ENCODE measurements at places on chromosomes 1 and 21.

- no peak for DNase-seq
These were observed 269.3 kb upstream of the NFIA start for GRCh38 chr1:60813071-60813470.

DNA sequence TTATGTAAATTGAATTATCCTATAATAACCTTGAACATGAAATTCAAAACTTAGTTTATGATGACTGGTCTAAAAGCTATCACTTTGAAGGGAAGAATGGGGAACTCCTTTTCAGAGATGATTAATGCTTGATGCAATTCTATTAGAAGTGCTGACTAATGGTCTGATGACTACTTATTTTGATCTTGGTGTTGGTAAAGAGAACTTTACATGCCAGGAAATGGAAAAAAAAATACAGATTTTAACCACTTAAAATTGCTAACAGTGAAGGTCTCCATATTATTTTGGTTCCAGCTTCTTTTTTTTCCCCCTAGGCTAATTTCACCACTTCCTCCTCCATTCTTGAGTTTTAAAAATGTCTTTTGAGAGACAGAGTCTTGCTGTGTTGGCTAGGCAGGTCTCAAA lies 22.9 kb downstream of the S1PR1 start:
- no peak for DNase-seq

- DNase-seq: no peak
These were observed 19.9 kb upstream of the CLDN14 start for GRCh38 chr21:36499578-36500471.

- no peak for DNase-seq
These were observed 20.0 kb upstream of the FCER1A start for GRCh38 chr1:159282118-159282517.

DNA sequence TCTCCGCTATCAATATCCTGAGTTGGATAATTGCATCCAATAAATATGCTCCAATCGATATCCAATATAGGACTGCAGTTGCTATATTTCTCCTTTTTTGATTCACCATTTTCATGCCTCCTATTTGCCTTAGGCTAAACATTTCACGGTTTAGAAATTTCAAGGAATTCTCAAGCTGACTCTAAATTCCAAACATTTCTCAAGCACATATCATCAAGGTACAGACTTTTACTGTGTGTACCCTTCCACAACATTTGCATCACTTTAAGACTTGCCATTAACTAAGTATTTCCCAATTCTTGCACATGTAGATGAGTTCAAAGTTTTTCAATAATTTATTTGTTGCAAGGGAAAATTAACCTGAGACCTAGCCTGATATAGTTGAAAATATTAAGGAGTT lies 795.2 kb upstream of the TMPRSS15 start:
- DNase-seq: no peak

GRCh38 chr1:214404154-214404553 lies 123.2 kb downstream of the SMYD2 start:
- DNase-seq: no peak

GRCh38 chr1:165884690-165885304 lies 57.4 kb downstream of the UCK2 start:
- no peak for DNase-seq

DNA sequence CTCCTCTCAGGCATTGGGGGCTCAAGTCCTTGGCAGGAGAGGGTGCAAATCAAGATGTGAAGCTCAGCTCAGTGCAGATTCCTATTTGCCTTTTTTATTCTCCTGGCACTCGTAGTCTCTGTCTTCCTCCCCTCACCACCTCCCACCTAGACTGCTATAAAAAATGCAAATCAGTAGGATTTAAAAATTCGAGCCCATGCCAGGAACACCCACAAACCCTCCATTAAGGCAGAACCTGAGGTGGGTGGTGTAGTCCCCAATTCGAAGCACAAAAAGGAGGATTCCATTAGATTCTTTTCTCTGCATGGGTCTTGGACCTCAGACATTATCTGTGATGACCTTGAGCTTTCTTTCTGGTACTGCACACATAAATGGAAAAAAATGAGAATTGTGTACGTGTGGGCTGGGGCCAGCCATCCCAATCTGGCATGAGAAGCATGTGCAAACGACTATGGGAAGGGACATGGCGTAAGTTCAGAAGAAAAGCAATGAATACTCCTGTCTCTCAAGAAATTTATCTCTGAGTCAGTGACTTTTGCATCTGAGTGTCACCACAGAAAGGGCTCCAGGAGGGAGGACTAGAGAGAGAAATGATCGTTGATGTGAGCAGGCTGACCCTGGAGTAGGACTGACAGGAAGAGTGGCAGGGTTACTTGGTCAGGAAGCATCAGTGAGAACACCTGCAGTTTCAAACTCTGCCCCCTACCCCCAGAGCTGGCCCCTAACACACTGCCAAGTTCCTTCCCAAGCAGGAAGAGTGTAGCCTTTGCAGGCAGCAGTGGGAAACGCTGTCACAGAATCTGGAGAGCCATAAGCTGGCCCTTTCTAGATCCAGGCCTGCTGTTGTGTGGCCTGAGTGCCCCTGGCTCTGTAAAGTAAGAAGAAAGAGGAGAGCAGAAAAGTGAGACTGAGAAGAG lies 1.7 kb downstream of the INKA2 start:
- DNase-seq: no peak

GRCh38 chr1:167722152-167722869 lies 529 bp downstream of the MPZL1 start:
- no peak for DNase-seq

DNA sequence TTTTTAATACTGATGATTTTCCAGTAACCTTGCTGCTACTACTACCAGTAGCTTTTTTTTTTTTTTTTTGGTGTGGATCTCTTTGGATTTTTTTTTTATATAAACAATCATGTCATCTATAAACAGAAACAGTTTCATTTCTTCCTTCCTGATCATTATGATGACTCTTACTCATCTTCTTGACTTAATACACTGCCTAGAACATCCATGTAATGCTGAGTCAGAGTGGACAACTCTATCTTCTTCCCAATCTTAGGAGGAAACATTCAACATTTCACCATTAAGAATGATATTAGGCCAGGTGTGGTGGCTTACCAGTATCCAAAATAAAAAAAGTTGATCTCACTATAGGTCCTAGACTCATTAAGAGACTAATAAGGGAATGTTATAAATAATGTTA lies 69.1 kb downstream of the RUSC1 start:
- DNase-seq: no peak

DNA sequence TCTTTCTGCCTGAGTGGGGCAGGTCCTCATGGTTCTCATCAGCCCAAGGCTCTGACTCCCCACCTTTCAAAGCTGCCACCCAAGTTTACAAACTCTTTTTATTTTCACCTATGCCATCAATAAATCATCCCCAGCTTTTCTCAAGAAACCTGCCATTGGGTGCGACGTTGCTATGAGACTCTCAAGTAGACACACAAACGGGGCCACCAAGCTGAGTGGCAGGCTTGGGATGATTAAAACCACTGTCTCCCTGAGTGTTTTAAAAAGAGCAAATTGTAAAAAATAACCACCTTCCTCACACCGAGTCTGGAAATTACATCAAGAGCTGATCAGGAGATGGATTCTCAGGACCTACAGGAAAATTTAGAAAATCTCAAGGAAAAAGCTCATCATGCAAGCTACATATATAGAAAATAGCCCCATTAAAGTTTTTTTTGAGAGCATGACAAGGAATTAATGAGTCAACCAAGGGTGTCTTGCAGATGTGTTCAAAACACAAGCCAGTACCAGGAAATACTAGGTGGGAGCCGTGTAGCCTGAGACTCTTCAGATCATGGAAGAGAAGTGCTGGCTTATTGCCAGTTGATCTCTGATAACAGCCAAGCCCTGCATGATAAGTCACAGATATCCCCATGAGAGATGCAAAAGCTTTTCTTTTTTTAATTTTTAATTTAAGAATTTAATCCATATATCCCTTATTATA lies 158.4 kb upstream of the BACE2 start:
- DNase-seq: no peak

- no peak for DNase-seq
These were observed 84.3 kb downstream of the EXTL2 start for GRCh38 chr1:100810360-100810759.

DNA sequence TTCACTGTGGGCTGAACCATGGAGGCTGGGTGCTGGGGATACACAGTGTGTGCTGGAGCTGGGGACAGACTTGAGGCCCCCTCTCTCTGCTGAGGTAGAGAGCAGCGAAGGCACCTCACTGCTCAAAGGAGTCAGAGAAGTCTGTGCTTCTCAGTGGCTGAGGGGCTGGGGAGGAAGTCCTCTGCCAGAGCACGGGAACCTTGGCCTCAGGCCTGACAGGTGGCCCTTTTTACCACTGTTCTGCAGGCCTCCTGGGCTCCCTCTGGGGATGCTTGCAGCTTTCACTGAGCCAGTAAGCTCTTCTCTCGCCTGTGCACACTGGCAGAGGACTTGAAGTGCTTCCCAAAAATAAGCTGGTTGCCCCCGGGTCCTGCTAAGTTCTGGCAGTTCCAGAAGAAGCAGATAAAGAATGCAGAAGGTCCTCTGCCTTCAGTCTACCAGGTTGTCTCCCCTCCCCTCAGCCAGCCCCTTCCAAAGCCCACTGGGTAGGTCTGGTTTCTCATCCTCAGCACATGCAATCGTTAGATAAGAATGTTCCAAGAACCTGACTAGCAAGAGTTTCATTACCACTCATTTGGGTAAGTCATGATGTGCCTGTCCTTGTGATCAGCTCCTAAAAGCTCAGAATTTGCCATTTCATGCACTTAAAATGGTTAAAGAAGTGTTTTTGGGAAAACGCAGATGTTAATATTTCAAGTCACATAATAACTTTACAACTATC lies 53.9 kb downstream of the TENT5C start:
- no peak for DNase-seq

DNA sequence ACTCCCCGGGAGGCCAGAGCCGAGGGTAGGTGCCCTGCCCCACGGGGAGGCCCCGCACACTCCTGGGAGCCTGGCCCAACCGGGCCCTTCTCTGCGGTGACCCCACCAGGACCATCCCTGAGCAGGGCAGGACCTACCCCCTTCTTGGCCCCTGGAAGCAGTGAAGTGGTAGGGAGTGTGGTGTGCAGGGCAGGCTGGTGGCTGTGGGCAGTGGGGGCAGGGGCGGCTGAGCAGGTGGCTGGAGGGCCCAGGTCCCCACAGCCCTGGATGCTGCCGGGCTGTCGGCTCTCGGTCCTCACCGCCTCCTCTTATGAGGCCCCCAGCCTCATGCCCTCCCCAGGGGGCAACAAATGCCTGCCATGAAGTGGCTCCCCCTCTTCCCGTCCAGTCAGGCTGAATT lies 19.5 kb downstream of the PLCH2 start:
- no peak for DNase-seq

DNA sequence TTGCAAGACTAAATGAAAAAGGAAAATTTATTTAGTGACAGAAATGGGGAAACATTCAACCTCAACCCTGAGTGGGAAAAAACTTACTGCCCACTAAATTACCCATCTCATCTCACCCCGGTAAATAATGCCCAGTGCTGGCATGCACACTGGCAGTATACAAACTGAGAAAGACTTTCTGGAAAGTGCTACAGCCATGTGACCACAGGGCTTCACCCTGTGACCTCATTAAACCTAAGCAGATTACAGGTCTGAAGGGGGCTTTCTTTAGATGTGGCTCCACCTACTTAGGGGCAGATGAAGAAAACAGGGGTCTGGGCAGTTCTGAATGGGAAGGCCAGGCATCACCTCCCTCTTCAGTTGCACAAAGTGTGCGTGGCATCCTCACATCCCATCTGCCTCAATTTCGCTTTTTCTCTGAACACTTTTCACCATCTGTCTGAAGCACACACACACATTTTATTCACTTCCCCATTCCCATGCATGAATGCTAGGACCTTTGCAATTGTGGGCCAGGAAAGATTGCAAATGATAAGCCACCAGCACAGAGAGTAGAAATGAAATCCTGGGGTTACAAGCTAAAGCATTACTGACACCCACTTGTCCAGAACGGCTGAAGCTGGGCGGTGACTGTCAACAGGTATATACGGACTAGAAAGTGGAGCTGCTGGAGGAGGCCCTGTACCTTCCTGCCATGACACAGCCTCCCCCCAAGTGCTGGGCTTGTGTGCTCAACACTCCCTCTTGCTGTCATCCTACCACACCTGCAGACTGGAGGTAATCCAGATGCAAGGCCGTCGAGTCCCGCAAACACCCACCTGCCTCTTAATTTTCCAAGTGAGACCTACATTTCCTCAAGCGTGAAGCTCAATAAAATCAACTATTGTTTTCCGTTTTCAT lies 2.7 kb downstream of the NADK start:
- no peak for DNase-seq

DNA sequence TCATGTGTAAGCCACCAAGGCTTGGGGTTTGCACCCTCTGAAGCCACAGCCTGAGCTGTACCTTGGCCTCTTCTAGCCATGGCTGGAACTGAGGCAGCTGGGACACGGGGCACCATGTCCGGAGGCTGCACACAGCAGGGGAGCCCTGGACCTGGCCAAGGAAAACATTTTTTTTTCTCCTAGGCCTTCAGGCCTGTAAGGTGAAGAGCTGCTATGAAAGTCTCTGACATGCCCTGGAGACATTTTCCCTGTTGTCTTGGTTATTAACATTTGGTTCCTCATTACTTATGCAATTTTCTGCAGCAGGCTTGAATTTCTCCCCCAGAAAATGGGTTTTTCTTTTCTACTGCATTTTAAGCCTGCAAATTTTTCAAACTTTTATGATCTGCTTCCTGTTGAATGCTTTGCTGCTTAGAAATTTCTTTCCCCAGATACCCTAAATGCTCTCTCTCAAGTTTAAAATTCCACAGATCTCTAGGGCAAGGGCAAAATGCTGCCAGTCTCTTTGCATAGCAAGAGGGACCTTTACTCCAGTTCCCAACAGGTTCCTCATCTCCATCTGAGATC lies 295.8 kb downstream of the LTN1 start:
- DNase-seq: no peak

DNA sequence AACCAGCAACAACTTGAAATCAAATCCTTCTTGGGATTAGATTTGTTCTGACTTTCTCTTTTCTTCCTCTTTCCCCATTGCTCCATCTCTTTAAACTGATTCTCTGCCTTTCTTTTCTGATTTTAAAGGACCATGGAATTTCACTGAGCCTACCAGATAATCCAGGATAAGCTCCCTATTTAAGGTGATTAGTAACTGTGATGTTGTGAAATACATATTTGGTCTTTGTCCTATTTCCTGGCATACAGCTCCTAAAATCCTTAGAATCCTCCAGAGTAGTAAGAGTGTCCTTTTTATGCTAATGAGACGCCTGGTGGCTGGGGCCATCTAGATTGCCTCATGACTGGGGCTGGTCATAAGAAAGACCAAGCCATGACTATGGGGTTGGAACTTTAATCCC lies 236.9 kb downstream of the USP25 start:
- no peak for DNase-seq

Data from NT2/D1 (cell line).